ENCODE measurements at places on chromosomes 6 and 20.

GRCh38 chr20:1107176-1107575 lies 11.2 kb upstream of the PSMF1 start:
- DNase-seq = no peak

- no peak for DNase-seq
Measured at GRCh38 chr20:38706509-38706908, 17.8 kb upstream of the SLC32A1 start.

DNA sequence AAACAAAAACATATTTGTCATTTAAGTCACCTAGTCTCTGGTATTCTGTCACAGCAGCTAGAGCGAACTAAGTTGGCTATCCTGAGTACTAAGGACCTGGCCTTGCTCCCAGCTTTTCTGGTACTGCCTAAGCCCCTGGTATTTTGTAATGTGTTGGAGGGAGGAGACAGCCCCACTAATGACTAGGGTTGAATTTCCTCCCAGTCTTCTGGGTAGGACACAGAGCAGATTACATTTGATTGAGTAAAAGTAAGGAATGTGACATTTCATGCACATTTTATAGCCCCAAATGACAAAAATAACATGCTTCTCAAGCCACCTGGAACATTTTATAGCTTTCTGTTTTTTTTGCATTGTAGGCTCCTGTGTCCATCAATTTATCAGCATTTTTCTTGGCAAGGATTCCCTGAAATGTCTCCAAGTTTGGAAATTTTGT lies 47.9 kb upstream of the DDR1 start:
- DNase-seq = peak; percentile 71

DNA sequence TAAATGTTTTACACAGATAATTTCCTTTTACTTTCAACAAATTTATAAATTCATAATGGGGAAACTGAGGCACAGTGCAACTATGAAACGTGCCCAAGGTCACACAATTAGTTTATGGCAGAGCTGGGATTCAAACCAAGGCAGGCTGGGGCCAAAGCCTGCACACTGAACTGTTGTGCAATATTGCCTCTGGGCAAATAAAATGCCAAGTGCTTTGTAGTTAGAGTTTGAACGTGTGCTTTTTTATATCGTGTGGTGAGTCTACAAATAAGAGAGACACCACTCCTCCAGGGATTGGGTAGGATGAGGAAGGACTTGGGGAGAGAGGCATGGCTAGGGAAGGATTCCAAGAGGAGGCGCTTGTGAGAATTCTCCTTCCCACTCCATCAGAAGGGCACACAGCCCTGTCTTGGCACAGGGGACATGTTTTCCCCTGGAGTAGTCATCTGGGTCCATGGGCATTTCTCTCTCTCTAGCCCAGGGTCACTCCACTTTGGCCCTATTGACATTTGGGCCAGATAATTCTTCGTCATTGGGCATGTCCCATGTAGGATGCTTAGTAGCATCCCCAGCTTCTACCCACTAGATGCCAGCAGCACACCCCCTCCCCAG lies 2.8 kb upstream of the CDH22 start:
- no peak for DNase-seq

- peak; percentile 66 for DNase-seq
Measured at GRCh38 chr6:141463237-141463977, 669.3 kb upstream of the GJE1 start.

- DNase-seq = no peak
Measured at GRCh38 chr20:37581246-37581645, 53.6 kb upstream of the BLCAP start.

- DNase-seq = peak; percentile 74
Measured at GRCh38 chr6:166365221-166365620, 17.5 kb downstream of the MPC1 start.

DNA sequence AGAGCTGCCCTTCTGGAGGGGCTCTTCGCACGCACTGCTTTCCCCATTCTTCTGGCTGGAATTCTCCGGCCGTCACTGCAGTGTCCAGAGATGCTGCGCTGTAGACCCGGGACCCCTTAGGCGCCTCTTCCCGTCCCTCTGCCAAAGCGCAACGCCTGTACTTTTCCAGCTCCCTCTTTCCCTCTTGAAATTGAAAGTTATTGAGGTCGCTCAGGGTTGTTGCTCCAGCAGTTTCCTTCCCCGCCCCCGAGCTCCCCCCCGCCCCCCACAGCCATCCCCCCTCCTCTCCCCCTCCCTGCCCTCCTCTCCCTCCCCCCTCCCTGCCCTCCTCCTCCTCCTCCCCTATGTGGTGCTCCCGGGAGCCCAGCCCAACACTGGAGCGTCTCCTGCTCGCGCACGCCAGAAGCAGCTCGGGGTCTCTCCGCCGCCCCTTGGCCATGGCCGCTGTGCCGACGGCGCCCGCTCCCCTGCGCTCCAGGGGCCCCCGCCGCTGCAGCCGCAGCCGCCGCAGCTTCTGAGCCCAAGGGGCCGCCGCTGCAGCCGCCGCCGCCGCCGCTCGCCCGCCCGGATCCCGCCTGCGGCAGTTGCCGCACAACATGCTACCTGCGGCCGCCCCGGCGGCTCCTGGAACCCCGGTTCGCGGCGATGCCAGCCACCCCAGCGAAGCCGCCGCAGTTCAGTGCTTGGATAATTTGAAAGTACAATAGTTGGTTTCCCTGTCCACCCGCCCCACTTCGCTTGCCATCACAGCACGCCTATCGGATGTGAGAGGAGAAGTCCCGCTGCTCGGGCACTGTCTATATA lies at the start of gene RSPO3:
TSS of gene RSPO3 (plus strand) at position 374 of the 804 bp plus-strand sequence. CDS start 522 bp downstream, outside the sequence.
- no peak for DNase-seq

DNA sequence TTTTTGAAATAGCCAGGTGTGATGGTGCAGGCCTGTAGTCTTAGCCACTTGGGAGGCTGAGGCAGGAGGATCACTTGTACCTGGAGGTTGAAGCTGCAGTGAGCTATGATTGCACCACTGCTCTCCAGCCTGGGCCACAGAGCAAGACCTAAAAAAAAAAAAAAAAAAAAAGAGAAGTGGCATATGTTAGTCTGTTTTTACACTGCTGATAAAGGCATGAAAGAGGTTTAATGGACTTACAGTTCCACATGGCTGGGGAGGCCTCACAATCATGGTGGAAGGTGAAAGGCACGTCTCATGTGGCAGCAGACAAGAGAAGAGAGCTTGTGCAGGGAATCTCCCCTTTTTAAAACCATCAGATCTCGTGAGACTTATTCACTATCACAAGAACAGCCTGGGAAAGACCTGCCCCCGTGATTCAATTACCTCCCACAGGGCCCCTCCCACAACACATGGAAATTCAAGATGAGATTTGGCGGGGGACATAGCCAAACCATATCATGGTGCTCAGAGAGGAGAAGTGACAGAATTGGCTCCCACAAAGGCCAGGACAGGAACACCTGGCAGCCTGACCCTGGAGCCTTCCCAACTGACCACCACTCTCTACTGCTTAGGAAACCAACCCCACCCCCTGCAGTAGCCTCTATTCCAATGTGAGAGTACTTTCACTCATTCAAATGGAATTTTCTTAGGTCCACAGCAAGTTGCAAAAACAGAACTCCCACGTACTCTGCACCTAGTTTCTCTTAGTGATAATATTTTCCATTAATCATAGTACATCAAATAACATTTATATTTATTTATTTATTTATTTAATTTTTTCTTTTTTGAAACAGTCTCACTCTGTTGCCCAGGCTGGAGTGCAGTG lies 29.8 kb downstream of the ARHGAP40 start:
- DNase-seq = peak; percentile 69

GRCh38 chr6:36223706-36224105 lies 27.2 kb downstream of the BRPF3 start:
- peak; percentile 6 for DNase-seq

DNA sequence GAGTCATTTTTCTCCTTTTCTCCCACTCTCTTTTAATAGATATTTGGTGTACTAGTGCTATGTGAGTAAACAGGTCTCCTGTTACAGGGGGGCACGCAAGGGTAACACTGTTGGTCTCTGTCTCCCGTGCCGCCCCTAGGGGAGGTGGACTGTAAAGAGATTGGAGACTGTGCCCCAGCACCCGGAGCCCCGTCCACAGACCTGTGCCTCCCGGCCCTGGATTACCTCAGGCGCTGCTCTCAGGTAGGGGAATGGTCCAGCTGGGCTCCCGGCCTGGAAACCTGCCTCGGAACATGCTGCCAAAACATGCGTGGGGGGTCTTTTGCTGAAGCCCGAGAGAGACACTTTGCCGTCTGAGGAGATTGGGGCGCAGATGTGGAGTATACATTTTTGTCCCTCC lies 66.4 kb upstream of the SMIM28 start:
- DNase-seq = no peak

- no peak for DNase-seq
Measured at GRCh38 chr6:33791620-33792019, 2.7 kb upstream of the LEMD2 start.

DNA sequence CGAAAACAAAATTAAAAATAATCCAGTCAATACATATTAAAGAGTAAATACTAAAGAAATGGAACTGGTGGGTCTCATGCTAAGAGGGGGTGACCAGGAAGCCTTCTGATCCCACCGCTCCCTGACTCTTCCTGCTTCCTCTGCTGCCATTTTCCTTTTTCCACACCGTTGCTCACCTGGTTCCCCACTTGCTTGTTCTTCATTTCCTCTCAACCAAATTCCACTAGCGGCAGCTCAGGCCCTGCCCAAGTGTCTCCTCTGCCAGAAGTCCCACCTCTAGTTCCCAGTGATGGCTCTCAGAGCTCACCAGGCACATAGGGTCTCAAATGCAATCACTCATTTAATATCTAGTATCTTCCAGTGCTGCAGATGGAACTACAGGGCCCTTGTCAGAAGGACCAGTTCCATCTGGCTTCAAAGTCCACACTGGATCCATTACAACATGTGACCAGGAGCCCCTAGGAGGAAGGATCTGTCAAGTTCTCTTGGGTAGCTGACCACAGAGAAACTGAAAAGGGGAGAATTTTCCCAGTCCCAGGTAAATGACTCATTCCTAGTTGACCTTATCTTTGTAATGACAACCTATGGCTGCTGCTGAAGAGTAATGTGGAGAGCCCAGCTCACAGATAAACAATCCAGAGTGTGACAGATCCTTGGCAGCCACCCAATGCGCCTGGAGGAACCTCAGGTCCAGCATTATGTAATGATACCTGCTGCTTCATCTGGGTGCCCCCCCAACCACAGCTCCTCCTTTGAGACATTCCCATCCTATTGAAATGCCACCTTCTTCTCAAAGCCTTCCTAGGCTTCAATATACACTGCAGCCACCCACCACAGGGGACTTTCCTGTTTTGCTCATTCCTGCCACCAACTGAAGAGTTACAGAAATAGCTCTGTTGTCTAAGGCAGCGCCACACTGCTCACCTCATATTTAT lies 38.2 kb downstream of the ELMO2 start:
- peak; percentile 17 for DNase-seq

DNA sequence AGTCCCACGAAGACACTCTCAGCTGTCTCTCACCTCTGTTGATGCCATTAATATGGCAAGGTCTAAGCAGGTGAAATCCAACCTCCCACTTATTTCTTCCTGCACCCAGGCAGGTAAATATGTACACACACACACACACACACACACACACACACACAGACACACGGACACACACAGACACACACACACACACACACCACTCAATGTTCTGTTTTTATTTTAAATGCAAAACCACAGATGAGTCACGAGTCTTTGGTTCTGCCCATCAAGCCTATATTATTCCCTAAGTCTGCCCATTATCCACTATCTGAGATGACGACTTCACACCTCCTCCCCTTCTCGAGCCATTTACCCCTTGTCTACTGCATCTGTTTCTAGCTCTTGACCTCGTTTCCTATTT lies 344.7 kb downstream of the CDH26 start:
- DNase-seq = no peak

- no peak for DNase-seq
Measured at GRCh38 chr6:63705707-63706106, 70.1 kb downstream of the PHF3 start.

Data from astrocyte (in vitro differentiated cells and primary cell).